ENCODE measurements at places on chromosomes 7 and 10.

DNA sequence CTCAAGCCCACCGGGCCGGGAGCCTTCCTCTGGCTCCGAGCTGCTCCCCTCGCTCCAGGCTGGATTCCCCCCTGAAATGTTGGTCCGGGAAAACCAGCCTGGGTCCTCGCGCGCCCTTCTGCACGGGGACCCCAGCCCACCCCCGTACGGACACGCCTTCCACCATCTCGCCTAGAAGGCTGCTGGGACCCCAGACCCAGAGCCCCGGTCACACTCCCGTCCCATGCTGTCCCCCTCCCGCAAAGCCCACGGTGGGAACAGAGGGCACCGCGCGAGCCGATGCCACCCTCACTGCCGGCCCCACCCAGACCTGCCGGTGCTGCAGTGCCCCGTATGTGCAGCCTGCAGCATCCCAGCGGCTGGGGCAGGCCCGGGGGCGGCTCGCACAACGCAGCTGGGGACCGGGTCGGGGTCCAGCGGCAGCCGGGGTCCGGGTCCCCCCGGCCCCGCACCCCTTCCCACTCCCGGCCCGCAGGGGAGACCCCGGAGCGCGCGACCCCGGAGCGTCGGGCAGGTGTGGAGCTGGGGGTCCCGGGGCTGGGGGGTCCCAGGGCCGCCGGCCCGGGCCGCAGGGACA lies 871 bp downstream of the SPOCK2 start:
- no peak for DNase-seq

GRCh38 chr7:150400008-150400787 lies 21.1 kb downstream of the ZNF775 start:
- no peak for DNase-seq

GRCh38 chr10:71260622-71261325 lies 48.4 kb downstream of the UNC5B start:
- no peak for DNase-seq

GRCh38 chr10:117334066-117334465 lies 41.2 kb downstream of the PDZD8 start:
- no peak for DNase-seq

- no peak for DNase-seq
These were observed 5.5 kb upstream of the CDHR1 start for GRCh38 chr10:84188815-84189214.

DNA sequence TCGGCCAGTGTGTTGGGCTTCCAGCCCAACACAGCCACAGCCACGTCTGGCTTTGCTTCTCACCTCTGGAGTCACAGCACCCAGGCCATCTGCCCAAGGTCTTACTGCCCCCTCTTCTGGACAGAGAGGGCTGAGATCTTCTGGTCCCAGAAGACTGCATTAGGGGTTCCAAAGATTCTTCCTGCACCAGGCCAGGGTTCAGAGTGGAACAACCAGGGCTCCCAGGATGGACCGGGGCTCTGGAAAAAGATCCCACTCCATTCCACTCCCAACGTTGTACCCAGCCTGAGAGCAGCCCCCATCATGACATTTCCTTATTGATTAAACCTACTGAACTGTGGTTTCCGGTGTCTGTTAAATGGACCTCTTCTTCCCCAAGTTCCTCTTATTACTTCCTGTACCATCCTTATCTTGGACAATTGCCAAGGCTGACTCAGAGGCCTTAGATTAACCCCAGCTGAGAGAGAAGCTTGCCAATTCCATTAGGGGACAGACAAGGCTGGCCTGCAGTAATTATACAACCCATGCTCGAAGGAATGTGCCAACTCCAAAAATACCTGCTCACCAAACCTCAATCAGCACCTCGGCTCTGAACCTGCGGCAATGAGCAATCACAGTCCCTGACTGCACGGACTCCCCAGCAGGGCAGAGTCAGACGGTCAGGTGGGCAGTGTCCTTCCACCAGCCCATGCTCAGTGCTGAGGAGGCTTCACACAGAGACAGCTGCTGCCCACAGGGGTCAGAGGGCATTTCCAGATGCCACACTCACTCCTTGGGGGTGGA lies 47.9 kb upstream of the NPFFR1 start:
- DNase-seq: peak; percentile 88

- DNase-seq: no peak
These were observed 19.4 kb upstream of the BTBD16 start for GRCh38 chr10:122251459-122252255.

DNA sequence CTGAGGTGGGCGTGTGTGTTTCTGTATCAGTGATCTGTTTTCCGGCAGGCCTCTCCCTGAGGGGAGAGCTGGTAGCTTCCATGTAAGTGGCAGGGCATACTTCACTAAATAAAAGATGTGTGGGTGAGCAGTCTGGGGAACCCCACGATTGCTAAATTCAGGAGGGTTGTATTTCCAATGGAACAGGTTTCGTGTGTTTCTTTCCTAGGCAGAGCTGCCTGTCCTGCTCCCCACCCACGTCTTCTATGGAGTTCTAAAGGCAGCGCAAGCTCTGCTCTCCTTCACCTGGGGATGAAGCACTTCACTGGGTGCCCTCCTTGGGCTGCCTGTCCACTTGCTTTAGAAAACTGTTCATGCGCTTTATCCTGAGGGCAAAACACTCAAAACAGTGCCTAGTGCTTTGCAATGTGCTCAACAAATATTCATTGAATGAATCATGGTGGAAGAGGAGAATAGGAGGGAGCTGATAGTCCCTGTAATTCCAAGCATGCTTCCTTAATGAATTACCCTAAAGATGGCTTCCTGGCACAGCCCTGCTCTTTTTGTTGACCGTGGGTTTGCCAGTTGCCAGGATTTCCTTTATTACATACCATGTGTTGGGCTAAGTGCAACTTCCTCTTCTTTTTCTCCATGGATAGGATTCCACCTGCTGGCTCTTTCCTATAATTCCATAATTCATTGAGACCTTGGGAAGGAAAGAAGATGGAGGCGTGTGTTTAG lies 50.6 kb upstream of the SRPK2 start:
- DNase-seq: no peak

DNA sequence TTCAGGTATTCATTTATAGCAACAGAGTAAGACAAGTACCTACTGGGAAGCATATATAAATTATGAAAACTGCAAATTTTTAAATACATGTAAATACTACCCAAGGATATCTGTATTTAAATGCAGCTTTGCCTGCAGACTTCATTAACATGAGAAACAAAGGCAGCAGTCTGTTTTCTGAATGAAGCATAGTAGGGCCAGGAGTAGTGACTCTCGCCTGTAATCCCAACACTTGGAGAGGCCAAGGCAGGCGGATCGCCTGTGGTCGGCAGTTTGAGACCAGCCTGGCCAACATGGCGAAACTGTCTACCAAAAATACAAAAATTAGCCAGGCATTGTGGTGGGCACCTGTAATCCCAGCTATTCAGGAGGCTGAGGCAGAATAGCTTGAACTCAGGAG lies 42.5 kb upstream of the PHF14 start:
- no peak for DNase-seq

DNA sequence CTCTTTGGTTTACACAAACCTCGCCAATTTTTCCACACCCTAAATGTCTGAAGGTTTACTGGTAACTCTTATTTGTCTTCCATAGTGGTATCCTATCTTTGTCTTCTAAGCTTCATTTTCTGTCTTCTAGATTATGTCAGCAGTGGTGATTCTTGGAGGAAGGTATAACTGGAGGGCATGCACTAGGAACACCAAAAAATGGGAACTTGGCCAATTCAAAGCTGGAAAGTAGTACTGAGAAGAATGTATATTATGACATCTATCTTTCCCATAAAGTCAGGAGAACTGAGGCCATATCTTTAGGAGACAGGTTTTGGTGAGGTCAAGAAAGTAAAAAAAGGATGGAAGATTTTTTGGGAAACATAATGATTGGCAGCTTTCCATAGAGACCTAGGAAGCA lies 113.3 kb downstream of the CPEB3 start:
- DNase-seq: no peak

DNA sequence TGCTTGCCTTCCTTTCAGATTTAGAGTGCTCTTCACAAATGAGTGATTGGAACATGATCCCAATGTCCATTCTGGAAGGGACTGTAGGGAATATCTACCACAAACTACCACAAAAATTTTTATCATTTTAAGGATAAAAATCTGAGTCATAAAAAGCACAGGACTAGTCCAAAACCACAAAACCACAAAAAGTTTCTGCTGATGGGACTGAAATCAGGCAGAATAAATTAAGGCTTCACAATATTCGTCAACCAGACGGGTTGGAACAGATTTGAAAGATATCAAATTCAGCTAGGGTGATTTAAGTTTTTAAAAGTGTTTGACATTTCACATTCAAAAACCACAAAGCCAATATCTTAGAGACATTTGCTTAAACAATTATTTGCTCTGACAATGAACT lies 100.1 kb upstream of the PTN start:
- DNase-seq: no peak

- no peak for DNase-seq
These were observed 487.6 kb downstream of the GLRX3 start for GRCh38 chr10:130623680-130624267.

DNA sequence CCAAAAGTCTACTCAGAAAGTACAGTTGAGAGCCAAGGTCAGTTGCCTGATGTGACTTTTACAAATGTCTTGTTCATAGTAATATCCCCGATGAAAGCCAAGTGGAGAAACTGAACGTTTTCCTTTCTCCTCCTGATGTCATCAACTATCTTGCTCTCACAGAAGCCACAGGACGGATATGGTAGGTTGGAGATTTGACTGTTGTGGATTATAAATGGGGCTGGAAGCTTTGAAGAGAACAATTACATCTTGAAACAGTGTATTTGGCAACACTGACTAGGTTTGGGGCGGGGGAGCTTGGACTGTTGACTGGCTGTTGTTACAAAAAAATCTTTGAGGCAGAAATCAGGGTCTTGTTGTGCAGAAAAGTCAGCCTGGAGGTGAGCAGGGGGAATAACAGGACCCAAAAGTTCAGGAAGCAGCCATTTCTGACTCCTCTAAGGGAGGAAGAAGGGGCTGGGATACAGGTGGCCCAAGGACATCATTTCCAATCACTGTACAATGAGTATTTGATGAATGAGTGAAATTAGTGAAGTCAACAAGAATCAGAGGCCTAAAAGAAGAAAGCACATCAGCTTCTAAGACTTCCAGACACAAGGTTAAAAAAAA lies 24.3 kb downstream of the PLEKHS1 start:
- no peak for DNase-seq

GRCh38 chr10:92989250-92989649 lies 71.3 kb upstream of the CYP26C1 start:
- DNase-seq: no peak

GRCh38 chr7:44769776-44770294 lies 21.2 kb downstream of the ZMIZ2 start:
- DNase-seq: peak; percentile 87

DNA sequence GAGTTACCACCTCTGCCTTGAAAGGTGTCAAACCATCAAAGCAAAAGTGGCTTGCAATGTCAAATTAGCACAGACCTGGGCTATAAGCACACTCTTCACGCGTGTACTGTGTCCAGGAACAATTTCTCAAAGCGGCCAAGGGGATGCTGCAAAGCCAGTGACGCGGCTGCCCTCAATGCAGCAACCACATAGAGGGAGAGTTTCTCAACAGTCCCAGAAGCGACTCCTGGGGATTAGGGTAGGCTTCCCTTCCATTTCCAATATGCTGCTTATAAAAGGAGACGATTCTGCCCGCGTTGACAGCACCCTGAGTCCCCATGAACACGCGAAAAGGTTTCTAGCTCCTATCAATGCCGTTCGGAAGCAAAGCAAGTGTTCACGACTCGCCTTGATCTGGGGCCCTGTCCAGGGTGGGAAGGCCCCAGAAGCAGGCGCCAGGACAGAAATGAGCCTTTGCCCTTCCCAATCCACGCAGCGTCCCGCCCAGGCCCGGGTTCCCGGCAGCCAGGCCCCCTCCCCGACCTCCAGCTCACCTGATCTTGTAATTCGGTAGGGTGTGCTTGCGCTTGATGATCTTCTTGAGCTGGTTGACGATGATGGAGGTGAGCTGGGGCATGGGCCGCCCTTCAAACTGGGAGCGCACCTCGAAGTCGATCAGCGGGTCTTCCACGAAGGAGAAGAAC lies 1.3 kb downstream of the PDZD8 start:
- DNase-seq: peak; percentile 40

DNA sequence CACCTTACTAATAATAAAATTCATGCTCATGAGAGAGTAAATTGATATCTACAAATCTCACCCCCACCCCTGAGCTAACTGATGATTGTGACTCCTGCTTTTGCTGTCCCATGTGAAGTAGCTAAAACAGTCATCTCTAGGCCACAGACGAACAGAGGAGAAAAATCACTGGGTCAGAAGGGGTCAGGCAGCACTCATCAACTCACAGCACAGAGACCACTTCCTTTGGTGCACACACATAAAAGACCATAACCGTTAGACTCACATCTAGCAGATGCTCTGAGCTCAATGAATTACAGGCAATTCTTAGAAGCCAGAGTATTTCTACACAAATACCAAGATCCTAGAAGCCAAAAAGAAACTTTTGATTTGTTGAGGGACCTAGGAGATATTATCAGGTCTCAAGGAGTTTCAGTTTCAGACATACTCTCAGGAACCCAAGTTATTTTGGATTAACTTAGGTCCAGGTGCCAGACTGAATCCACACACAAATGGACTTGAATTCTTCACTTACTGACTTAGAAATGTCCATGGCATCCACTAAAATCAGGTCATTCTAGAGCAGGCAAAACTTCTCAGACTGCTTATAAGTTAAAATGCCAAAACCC lies 65.0 kb upstream of the TES start:
- peak; percentile 65 for DNase-seq

DNA sequence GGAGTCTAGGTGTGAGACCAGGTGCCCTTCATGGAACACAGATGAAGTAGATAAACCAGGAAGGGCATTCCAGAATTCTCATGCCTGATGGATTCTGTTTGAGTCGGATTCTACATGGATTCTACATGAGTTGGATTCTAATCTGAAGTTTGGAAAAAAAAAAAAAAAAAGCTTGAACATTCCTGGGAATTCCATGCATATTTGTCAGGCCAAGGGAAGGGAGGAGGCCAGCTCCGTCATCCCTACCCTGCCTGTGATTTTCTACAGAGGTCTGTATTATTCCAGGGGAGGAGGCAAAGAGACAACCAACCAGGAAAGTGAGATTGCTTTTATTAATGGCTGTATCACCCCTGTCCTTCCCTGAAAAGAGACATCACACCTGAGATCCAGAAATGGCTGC lies 27.8 kb upstream of the EBLN1 start:
- DNase-seq: no peak

DNA sequence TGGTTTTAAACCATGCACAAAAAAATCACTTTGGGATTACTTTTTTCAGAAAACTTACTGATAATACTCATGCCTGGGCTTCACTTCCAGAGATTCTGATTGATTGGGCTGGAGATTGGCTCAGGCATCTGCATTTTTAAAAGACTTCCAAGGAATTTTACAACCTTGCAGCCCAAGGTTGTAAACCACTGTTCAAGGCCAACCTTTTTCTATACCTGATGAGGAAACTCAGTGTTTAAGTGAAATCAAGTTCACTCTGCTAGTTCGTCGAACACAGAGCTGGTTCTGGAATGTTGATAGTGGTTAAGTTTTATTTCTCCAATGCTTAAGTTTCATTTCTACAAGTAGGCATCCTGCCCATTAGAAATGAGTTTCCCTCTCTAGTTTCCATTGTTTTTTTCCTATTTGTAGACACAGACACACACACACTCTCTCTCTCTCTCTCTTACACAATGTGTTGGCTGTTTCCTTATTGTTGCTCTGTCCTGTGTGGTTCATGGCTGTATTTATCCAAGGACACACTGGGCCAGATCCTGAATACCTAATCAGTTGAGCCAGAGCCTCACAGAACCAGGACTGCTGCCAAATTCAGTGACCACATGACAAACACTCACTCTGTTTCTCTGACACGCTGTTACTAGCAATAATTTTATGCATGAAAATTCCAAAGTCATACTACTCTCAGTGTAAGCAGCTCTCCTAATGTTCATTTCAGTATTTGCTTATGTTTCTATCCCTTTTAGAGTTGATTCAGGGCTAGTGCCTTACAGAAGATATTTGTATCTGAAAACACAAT lies 3.7 kb upstream of the IFIT1B start:
- no peak for DNase-seq
